ENCODE measurements at places on chromosomes 16 and 17.

DNA sequence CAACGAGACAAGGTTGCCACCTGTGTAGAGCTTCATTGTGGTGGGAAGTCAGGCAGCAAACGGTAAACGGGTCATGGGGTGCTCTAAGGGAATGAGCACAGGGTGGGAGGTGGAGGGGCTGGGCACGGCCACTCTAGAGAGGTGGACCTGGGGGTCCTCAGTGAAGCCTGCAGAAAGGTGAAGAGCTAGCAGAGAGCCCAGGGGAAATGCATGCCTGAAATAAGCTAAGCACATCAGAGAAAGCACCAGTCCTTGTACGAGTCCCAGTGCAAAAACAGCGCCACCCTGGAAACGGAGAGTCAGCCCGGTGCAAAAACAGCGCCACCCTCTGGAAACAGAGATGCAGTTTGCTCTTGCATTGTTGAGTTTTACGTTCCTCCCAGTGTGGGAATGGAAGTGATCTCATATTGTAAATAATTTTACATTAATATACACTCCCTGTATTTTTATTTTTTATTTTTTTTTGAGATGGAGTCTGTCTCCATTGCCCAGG is 65.0 kb downstream of the TBC1D16 start:
- no peak for DNase-seq

DNA sequence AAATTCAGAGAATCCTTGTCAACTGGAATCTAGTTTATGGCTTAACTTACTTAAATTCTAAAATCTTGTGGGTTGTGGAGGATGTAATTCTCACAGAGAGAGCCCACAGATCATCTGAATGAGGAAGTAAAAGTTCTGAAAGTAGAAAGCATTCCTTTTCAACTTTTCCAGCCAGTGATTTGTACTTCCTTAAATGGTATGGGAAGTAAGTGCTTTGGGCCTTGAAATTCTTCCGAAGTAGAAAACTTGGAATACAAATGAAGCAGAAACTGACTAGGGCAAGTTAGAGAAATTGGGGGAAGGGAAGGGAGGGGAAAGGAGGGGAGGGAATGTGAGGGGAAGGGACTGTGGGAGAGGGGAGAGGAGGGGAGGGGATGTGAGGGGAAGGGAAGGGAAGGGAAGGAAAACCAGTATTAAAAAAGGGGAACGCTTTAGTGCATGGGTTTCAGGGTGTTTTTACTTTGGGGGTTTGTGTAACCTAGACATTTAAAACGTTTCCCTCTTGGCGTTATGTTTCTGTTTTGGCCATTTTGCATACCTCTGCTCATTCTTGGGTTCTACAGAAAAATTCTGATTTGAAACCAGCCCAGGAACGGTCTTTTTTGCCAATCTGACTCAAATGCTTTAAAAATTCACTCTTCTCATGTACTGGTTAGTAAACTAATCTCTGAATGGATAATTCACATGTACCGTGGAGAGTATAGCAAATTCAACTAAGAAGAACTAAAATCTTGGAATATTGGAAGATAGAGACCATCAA is 15.5 kb upstream of the SNTB2 start:
- DNase-seq: no peak

GRCh38 chr16:30992931-30993816 is 8.2 kb downstream of the HSD3B7 start:
- no peak for DNase-seq

- peak; percentile 52 for DNase-seq
These were observed 563.9 kb downstream of the TOX3 start for GRCh38 chr16:51982715-51983680.

GRCh38 chr16:77789085-77790008 is 983 bp downstream of the VAT1L start:
- DNase-seq: no peak

DNA sequence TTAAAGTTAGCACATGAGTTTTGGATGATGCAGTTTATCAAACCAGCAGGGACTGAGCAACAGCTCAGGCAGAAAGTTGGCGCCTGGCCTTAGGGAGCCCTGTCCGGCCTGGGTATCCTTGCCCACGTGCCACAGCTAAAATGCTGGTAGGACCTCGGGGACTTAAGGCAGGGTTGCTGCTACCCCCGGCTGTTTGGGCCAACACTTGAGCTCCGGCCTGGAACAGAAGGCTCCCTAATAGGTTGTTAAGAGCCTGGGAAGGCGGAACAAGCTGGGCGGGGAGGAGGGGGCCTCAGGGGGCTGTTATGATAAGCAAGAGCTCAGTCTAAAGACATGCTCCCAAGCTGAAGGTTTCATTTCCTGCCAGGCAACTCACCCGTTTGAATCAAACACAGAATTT is 39.7 kb downstream of the CUEDC1 start:
- no peak for DNase-seq

DNA sequence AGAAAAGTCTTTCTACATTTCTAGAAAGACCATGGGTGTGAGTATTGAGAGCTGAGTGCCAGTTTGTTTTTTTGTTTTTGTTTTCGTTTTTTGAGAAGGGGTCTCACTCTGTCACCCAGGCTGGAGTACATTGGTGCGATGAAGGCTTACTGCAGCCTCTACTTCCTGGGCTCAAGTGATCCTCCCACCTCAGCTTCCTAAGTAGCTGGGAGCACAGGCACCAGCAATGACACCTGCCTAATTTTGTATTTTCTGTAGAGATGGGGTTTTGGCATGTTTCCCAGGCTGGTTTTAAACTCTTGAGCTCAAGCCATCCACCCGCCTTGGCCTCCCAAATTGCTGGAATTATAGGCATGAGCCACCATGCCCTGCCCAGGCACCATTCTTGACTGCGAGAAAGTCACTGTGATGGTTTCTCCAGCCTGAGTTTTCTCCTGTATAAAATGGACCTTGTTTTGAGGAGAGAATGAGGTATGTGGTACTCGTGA is 673.8 kb downstream of the MAF start:
- no peak for DNase-seq

- no peak for DNase-seq
These were observed 259.2 kb downstream of the SLC39A11 start for GRCh38 chr17:72833128-72833765.

DNA sequence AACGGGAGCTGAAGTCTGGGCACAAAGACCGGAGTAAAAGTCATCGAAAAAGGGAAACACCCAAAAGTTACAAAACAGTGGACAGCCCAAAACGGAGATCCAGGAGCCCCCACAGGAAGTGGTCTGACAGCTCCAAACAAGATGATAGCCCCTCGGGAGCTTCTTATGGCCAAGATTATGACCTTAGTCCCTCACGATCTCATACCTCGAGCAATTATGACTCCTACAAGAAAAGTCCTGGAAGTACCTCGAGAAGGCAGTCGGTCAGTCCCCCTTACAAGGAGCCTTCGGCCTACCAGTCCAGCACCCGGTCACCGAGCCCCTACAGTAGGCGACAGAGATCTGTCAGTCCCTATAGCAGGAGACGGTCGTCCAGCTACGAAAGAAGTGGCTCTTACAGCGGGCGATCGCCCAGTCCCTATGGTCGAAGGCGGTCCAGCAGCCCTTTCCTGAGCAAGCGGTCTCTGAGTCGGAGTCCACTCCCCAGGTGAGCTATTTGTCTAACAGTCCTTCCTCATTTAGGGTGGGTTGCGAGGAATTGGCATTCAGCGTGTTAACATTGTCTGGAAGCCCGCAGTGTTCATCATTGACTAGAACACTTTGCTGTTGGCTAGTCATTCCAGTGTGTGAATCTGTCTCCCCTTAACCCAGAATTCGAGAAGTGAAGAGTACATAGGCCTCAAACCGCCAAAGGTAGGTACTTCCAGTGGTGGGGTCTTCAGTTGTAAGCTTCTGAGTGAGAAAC is 1.5 kb downstream of the CDK12 start:
- DNase-seq: no peak

GRCh38 chr17:5111402-5112204 is at the start of gene ZNF232:
TSS of gene ZNF232 (minus strand) at chr17:5111878. CDS start at chr17:5111822, 56 bp downstream.
- peak; percentile 79 for DNase-seq

DNA sequence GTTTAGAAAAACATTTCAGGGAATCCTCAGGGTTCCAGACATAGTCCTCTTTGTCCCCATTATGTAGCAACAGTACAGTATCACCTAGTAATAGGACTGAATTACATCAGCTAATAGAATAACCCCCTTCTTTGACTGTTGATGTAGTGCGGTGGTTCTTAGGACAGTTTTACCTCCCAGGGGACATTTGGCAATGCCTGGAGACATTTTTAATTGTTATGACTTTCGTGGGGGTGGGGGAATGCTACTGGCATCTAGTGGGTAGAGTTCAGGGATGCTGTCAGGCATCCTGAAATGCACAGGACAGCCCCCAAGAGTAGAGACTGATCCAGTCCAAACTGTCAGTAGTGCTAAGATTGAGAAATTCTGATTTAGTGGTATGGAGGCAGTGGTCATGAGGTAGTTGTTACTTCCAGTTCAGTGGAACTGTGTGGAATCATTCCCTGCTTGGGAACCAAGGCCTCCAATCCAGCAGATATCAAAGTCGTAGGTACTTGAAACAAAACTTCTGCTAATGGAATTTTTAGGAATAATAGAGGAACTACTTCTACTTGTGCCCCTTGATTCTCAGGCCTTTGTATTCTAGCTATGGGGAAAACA is 20.3 kb downstream of the NF1 start:
- no peak for DNase-seq

GRCh38 chr17:41739661-41740352 is 5.4 kb upstream of the HAP1 start:
- peak; percentile 33 for DNase-seq

GRCh38 chr16:87581857-87582215 is 20.5 kb upstream of the JPH3 start:
- peak; percentile 92 for DNase-seq

DNA sequence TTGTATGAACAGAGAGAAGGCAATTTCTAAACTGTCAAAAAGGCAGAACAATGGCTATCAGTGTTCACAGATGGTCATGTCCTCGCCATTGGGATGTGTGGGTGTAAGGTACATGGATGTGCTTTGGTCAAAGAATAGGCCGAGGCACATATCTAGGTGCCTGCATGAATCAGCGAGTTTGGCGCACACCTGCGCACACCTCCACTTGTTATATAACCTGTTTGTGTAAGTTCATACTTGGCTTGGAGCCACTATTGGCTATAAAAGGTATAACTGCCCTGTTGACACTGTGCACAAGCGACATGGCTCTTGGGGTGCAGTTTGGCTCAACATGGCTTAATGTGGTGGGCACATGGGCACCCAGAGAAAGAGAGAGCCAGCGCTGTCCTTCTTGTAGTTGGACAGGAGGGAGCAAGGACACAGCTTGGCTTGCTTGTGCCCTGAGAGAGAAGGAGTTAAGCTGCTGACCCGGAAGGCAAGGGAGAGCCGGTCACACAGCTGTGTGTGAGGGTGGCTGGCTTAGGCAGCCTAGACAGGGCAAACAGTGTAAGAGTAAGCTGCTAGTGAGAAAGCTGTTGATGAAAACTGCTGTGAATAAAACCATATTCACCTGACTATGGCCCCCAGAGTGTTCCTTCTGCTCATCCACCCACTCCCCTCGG is 499.1 kb downstream of the KCNJ2 start:
- no peak for DNase-seq

DNA sequence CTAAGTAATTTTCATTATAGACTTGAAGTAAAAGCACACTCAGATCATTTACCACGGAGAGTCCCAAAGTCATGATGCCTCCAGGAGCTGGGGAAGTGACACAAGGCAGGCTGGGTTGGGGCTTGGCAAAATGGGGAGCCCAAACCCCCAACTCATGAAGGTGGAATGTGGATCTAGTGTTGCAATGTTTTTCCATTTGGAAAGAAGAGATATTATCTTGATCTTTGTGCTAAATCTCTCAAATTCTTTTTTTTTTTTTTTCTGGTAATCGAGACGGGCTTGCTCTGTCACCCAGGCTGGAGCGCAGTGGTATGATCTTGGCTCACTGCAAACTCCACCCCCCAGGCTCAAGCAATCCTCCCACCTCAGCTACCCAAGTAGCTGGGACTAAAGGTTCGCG is 7.5 kb upstream of the KCNG4 start:
- DNase-seq: no peak

DNA sequence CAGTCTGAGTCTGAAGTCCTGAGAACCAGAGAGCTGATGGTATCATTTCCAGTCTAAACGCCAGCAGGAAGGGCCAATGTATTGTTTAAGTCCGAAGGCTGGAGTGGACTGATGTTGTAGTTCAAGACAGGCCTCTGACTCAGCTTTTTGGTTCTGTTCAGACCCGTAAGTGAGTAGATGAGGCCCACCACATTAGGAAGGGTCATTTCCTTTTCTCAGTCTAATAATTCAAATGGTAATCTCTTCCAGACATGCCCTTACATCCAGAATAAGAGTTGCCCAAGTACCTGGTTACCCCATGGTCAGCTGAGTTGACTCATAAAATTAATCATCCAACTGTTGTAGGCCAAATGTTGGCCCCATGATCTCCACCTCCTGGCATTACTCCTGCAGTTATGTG is 442.6 kb upstream of the HSBP1 start:
- no peak for DNase-seq

DNA sequence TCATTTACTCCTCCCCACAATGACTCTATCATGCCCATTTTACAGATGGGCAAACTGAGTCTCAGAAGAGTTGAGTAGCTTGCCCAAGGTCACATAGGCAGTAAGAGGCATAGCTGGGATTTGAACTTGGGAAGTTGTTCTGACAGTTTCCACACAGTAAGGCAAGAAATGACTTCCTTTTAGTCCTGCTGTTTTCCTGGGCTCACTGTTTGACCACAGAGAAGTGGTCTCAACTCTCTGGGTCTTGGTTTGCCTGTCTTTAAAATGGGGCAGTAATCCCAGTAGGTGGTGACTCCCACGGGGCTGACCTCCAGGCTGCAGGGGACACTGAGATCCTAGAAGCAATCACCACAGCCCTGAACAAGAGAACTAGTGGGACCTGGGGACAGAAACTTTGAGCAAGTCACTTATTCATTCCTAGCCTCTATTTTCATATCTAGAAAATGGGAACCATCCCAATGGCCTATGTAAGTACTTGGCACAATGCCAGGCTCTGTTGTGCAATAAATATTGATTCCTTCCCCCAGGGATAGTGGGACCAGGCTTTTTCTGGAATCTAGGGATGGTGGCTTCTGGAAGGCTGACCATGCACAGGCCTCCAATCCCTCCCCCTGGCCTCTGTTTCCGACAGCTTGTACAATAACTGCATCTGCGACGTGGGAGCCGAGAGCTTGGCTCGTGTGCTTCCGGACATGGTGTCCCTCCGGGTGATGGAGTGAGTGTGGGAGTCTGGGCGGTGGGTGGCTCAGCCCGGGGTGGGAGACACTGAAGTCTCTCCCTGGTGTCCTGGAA is 20.5 kb downstream of the DEXI start:
- DNase-seq: no peak

DNA sequence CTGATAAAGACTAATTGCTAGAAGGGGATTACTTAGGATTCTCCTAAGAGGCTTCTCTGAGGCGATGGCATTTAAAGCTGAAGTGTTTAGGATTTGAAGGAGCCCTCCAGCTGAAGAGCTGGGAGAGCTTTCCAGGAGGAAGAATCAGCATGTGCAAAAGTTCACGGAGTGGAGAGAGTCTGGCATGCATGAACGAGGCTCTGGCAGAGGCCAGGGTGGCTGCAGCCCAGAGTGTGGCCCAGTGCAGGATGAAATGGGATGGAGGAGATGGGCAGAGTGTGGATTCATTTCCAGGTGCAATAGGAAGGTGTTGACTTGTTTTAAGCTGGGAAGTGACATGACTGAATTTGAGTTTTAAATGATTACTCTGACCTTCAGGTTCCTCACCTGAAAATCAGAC is 249.0 kb upstream of the CCL2 start:
- no peak for DNase-seq

All from RCC 7860 (cell line).